ENCODE measurements at places on chromosomes 6 and 20.

- DNase-seq = no peak
Measured at GRCh38 chr6:170185175-170185978, 105.5 kb downstream of the DLL1 start.

- no peak for DNase-seq
Measured at GRCh38 chr6:11970114-11970513, 42.0 kb upstream of the HIVEP1 start.

GRCh38 chr6:25499615-25500235 lies 152.3 kb upstream of the SCGN start:
- no peak for DNase-seq

DNA sequence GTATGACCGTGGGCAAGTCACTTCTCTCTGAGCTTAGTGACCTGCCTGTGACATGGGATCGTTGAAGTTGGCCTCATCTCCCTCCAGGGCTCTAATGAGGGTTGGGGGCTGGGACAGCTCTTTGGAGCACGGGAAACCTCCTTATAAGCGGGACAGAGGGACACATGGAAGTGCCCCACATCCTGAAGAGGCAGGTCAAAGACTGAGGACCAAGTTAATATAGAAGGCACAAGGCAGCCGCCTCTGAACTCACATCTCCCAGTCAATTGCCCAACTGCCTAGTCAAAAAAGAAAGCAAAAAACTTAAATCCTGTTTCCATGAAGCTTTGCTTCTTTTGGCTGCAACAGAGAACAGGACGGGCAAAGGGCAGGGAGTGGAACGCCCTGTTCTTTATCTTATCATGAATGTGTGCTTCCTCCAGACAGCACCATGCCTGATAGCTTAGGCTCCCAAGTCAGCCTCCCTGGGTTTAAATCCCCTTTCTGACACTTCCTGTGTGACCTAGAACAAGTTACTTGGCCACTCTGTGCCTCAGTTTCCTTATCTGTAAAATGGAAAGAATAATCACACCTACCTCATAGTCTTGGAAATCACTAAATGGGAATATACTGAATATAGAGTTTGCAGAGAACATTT lies 27.1 kb downstream of the LBP start:
- DNase-seq = no peak

DNA sequence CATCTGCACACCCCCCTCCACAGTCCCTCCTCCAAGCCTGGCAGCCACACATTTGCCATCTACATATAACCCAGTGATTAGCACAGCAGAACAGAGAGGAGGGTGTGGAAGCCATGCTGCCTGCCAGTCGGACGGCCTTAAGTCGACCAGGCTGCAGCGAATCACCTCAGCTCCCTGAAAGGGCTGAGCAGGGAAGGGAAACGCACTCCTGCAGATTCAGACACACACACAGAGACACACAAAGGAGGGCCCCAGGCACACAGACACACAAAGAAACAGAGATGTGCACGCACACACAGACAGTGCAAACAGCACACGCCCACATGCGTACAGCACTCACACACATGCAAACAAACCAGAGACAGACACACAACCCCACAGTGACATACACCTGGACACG lies 11.2 kb upstream of the SIRPA start:
- DNase-seq = no peak

DNA sequence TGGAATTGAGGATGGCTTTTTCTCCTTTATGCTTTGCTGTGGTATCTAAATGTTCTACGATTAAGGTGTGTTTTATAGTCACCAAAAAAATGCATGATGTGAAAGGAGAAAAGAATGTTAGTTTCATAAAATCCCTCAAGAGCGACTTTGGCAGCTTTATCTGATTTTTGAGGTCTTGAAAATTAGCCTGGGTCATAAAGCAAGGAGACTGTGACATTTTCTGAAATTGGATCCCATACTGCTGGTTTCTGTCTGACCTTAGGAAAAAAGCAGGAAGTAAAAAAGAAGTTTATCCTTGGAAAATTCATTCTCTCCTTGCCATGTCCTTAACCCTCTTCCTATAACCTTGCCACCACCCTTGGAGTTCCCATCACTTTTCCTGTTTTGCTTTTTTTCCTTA lies 525.3 kb downstream of the CD83 start:
- no peak for DNase-seq

DNA sequence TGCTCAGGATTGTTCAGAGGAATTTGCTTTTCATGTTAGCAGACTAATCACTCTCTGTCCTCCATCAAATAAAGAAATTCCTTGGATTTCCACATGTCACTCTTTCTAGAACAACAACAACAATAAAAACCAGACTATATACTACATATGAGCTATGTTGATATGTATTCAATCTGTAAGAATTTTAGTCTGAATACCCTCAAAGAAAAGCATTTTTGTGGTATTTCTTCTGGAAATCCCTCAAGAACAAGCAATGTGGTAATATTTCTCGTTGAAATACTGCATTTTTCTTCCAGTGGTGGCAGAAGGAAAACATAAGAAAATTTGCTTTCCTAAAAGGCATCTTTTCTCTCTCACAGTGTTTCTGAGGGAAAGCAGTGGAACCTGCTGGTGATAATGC lies 312.6 kb upstream of the RSPO3 start:
- no peak for DNase-seq

GRCh38 chr6:20332441-20333006 lies 69.2 kb upstream of the E2F3 start:
- no peak for DNase-seq

DNA sequence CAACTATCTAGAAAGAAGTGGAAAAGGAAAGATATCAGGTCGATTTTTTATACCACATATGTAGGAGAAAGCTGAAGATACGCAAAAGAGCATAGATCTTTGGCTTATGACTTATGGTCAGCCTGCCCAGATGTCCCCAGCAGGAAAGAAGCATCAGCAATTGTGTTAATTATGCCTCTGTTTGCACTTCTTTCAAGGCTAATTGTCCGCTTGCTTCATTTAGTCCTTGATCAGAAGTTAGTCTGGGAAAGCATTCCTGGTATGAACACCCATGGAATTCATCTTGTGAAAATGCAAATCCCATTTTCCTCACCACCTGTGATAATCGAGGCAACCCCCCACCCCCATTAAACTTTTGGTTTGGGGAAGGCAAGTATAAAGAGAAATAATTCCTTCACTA lies 62.8 kb downstream of the ATP9A start:
- DNase-seq = no peak

All from iPS DF 19.7 (cell line).